CD4-positive, alpha-beta memory T cell (primary cell): ENCODE measurements at places on chromosomes 3 and 15. TPM values are rescaled to one million over a fixed set of nuclear protein-coding genes. Genes with fewer than 3 reads are reported as not detected.
A peak's percentile ranks its signal among the peaks of the same experiment; 100 is the strongest.

GRCh38 chr3:124607163-124607562, 123.1 kb upstream of the UMPS start:
- no peaks in the 10 kb centered on the region for H3K27me3 ChIP-seq
- H3K4me1 ChIP-seq, result no peaks in the 10 kb centered on the region
- no peak overlapping the region for H3K4me3 ChIP-seq

TNK2 gene
- total RNA-seq, result 164 TPM

WDR49 gene
- 0.53 TPM for total RNA-seq

DNA sequence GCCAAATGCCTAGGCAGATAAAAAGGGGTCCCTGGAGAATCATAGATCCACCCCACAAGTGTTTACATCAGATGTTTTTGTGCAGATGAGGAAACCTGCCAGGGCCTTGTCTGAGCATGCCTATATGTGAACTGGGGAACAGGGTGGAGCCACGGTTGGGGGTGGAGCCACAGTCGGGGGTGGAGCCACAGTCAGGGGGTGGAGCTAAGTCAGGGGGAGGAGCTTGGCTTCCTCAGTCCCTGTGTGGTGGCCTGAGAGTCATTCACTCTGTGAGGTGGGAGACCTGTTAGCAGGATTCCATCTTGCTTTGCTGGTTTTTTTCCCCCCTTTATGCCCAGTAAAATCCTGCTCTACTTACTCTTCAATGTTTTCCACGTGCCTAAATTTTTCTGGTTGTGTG, 57.8 kb upstream of the TGFBR2 start:
- H3K27me3 ChIP-seq, result no peaks in the 10 kb centered on the region
- no peaks in the 10 kb centered on the region for H3K4me1 ChIP-seq
- H3K27ac ChIP-seq, result no peak overlapping the region
- H3K36me3 ChIP-seq, result no peaks in the 10 kb centered on the region

DNA sequence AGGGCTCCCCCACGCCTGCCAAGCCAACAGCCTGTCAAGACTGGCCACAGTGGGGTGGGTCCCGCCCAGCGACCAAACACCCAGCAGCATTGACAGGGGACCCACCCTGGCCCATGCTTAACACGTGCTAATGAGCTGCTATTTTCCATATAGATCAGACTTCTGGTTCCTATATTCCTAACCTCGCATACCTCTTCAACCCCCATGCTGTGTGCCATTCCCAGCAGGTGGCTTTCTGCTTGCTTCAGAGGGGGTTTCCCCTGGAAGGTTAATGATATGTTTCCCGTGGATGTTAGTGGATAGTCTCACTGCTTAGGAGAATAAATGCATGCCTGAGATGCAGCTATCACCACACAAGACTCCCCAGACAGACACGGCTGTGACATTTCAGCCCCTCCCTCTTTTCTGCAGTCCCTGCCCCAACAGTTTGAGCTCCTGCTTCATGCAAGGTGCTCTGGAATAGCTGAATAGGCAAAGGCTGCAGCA, 37.9 kb upstream of the MGLL start:
- no peak overlapping the region for H3K4me3 ChIP-seq
- H3K36me3 ChIP-seq, result no peaks in the 10 kb centered on the region
- H3K4me1 ChIP-seq, result no peaks in the 10 kb centered on the region
- no peak for DNase-seq

DNA sequence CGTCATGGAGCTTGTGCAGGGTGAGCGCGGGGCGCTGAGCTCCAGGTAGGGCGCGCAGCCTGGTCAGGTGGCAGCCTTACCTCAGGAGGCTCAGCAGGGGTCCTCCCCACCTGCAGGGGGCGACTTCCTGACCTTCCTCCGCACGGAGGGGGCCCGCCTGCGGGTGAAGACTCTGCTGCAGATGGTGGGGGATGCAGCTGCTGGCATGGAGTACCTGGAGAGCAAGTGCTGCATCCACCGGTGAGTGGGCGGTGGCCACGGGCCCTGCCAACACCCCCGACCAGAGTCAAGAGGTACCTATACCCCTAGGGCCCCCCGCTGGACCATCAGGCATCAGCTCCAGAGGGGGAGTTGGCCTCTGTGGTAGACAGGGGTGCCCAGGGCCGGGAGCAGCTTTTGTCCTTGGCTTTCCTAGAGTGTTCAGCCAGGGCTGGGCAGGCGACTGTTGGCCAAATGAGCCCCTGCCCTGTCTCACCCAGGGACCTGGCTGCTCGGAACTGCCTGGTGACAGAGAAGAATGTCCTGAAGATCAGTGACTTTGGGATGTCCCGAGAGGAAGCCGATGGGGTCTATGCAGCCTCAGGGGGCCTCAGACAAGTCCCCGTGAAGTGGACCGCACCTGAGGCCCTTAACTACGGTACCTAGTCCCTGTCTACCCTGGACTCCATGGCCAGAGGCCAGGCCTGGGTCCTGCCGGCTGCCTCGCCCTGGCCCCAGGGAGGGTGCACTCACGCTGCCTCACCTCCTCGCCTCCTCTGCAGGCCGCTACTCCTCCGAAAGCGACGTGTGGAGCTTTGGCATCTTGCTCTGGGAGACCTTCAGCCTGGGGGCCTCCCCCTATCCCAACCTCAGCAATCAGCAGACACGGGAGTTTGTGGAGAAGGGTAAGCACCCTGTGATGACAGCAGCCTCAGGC, 9.1 kb downstream of the FES start:
- no peak for DNase-seq
- H3K27ac ChIP-seq, result no peak overlapping the region
- H3K27me3 ChIP-seq, result no peaks in the 10 kb centered on the region
- H3K36me3 ChIP-seq, result no peaks in the 10 kb centered on the region
- H3K4me3 ChIP-seq, result no peak overlapping the region
- H3K4me1 ChIP-seq, result no peaks in the 10 kb centered on the region

SLC28A2 gene
- not detected for total RNA-seq

GRCh38 chr3:31629054-31629453, 96.3 kb downstream of the STT3B start:
- no peak for DNase-seq
- H3K27ac ChIP-seq, result no peak overlapping the region
- peaks cover 11% of the 10 kb centered on the region for H3K4me1 ChIP-seq
- no peak overlapping the region for H3K4me3 ChIP-seq
- H3K27me3 ChIP-seq, result no peaks in the 10 kb centered on the region

- H3K36me3 ChIP-seq, result no peaks in the 10 kb centered on the region
- H3K4me3 ChIP-seq, result no peak overlapping the region
- no peak overlapping the region for H3K27ac ChIP-seq
- H3K4me1 ChIP-seq, result no peaks in the 10 kb centered on the region
- DNase-seq, result no peak
These were observed 1069.8 kb downstream of the IGSF11 start for GRCh38 chr3:117964814-117965213.

GRCh38 chr3:3815206-3815605, 16.0 kb downstream of the LRRN1 start:
- H3K36me3 ChIP-seq, result no peaks in the 10 kb centered on the region
- DNase-seq, result no peak
- H3K27ac ChIP-seq, result no peak overlapping the region
- H3K27me3 ChIP-seq, result no peaks in the 10 kb centered on the region
- H3K4me1 ChIP-seq, result no peaks in the 10 kb centered on the region
- H3K4me3 ChIP-seq, result no peak overlapping the region

DNA sequence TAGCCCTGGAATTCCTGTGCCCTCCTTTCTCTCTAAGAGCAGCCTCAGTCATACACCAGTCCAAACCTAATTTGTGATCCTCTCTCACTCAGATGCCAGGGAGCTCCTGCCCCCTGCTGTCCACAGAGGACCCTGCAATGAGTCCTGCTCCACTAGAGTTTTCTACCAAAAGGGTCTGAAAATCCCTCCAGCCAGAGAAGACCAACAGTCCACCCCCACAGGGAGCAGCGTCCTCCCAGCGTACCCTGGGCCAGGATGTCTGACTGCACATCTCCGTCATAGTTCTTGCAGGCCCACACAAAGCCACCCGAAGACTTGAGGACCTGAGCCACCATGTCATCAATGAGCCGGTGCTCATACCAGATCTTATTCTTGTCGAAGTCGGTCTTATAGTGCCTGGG, 15.4 kb downstream of the IDH2 start:
- no peak overlapping the region for H3K27ac ChIP-seq
- DNase-seq, result no peak
- no peaks in the 10 kb centered on the region for H3K4me1 ChIP-seq
- H3K27me3 ChIP-seq, result no peaks in the 10 kb centered on the region
- peaks cover 73% of the 10 kb centered on the region for H3K36me3 ChIP-seq

DNA sequence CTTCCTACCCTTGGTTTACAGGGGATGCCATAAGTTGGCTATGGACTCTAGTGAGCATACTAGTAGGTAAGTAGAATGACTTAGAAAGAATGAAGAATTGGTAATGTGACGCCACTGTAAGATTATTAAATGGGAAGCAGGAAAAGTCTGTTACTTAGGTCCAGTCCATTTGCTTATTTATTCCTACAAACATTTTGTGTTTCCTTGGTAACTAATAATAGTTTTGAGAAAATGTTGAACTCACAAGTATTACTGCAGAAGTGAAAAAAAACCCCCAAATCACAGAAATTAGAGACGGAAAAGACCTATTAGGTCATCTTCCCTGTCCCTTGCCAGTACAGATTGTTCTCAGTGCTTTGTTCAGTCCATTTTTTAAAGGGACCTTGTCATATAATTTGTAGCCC, 63.5 kb downstream of the CMSS1 start:
- no peak overlapping the region for H3K4me3 ChIP-seq
- H3K27ac ChIP-seq, result no peak overlapping the region
- H3K4me1 ChIP-seq, result peaks cover 21% of the 10 kb centered on the region

GRCh38 chr3:159929171-159930141, 59.2 kb upstream of the IL12A start:
- H3K27ac ChIP-seq, result no peak overlapping the region
- no peaks in the 10 kb centered on the region for H3K36me3 ChIP-seq
- no peak for DNase-seq

SERPINI2 gene
- total RNA-seq, result not detected

DNA sequence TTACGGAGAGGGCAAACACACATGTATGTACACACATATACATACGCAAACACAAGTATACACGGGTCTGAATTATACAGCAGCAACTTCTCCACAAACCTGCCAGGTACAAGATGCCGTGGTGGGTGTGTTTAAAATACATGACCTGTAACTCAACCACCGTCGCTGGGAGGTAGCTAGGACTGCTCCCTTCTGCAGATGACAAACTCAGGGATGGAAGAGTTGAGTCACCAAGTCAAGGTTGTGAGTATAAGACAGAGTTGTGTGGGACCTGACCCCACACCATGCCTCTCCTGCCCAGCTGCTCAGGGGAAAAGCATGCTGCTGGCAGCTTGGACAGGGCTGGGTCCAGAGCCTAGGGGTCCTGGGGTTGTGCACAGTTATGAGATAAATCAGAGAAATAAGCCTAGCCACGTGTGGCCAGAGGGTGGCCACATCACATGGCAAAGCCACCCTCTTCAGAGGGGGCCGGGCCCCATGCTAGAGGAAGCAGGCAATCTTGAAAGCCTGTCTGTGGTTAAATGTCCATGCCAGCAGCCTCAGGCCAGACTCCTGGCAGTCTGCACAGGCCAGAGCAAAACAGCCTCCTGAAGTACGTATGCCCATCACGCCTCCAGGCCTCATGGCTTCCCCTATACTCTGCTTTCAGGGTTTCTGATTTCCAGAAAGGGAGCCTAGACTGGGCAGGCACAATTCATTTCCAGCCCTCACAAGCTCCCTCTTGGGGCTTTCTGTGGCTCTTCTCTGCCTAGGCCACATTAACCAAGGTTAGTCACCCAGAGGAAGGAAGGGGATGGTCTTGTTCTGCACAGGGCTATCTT, 107.7 kb upstream of the RPL32 start:
- no peak overlapping the region for H3K4me3 ChIP-seq
- peak; percentile 9 for DNase-seq
- no peak overlapping the region for H3K27ac ChIP-seq
- H3K27me3 ChIP-seq, result no peaks in the 10 kb centered on the region

- no peak overlapping the region for H3K4me3 ChIP-seq
- H3K4me1 ChIP-seq, result peaks cover 4% of the 10 kb centered on the region
- no peak for DNase-seq
These were observed 186.3 kb downstream of the FEZF2 start for GRCh38 chr3:62187022-62187431.

TRIM42 gene
- not detected for total RNA-seq

DNA sequence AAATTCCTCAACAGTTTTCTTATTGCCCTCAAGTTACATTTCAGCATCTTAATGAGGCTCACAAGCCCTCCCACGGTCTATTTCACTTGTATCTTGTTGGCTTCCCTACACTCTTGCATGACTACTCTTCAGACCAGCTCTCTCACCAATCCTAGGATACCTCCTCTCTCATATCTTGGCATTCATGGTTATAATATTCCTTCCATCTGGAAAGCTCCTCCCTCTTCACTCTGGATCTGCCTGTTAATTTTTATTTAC, 8.5 kb upstream of the CCDC80 start:
- H3K36me3 ChIP-seq, result no peaks in the 10 kb centered on the region
- no peaks in the 10 kb centered on the region for H3K4me1 ChIP-seq
- no peak for DNase-seq
- H3K4me3 ChIP-seq, result no peak overlapping the region

- no peaks in the 10 kb centered on the region for H3K4me1 ChIP-seq
- no peak overlapping the region for H3K4me3 ChIP-seq
- H3K27ac ChIP-seq, result no peak overlapping the region
- DNase-seq, result no peak
- no peaks in the 10 kb centered on the region for H3K27me3 ChIP-seq
- H3K36me3 ChIP-seq, result peaks cover 7% of the 10 kb centered on the region
These were observed 103.7 kb downstream of the EFL1 start for GRCh38 chr15:82158811-82159210.

DNA sequence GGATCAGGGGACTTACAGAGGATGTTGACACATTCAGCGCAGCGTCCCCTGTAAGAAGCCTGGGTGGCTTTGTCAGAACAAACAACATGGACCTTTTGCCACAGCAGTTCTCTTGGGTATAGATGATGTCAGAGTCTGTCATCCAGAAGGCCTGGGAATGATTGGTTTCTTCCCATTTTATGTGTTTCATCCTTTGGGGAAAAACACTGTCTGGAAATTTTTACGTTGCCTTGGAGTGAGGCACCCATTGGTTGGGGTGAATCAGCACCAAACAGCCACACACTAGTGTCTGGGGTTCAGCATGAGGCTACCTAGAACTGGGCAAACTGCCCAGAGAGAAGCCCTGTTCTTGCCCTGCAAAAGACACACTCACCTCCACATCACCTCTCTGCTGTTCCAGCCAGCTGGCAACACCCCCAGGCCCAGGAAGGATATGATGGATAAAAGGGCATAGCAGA, 123.0 kb downstream of the FAM43A start:
- no peak overlapping the region for H3K4me3 ChIP-seq
- DNase-seq, result no peak
- no peaks in the 10 kb centered on the region for H3K4me1 ChIP-seq
- no peaks in the 10 kb centered on the region for H3K36me3 ChIP-seq

GRCh38 chr3:192747746-192748145, 20.4 kb upstream of the FGF12 start:
- H3K27ac ChIP-seq, result no peak overlapping the region
- no peaks in the 10 kb centered on the region for H3K36me3 ChIP-seq
- no peak overlapping the region for H3K4me3 ChIP-seq

DNA sequence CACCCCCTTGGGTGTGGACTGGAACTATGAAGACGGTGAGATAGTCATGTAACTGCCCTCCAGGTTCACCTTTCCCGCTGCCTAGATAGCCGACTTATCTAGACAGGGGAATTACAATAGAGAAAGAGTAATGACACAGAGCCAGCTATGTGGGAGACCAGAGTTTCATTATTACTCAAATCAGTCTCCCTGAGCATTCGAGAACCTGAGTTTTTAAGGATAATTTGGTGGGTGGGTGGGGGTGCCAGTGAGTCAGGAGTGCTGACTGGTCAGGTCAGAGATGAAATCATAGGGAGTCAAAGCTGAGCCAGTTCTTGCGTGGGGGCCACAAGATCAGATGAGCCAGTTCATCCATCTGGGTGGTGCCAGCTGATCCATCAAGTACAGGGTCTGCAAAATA, 19.7 kb upstream of the DNAJC19 start:
- no peaks in the 10 kb centered on the region for H3K4me1 ChIP-seq
- no peaks in the 10 kb centered on the region for H3K27me3 ChIP-seq
- DNase-seq, result no peak
- H3K36me3 ChIP-seq, result no peaks in the 10 kb centered on the region
